ENCODE measurements at places on chromosomes 13 and 19. TPM values are rescaled to one million over a fixed set of nuclear protein-coding genes. Genes with fewer than 3 reads are reported as not detected.

GRCh38 chr19:30479231-30479630 lies 107.0 kb downstream of the ZNF536 start:
- no peak for DNase-seq

- DNase-seq: peak; percentile 80
Measured at GRCh38 chr13:98507282-98507797, 69.6 kb downstream of the STK24 start.

- DNase-seq: peak; percentile 48
Measured at GRCh38 chr13:111907341-111907880, 159.5 kb upstream of the SOX1 start.

DNA sequence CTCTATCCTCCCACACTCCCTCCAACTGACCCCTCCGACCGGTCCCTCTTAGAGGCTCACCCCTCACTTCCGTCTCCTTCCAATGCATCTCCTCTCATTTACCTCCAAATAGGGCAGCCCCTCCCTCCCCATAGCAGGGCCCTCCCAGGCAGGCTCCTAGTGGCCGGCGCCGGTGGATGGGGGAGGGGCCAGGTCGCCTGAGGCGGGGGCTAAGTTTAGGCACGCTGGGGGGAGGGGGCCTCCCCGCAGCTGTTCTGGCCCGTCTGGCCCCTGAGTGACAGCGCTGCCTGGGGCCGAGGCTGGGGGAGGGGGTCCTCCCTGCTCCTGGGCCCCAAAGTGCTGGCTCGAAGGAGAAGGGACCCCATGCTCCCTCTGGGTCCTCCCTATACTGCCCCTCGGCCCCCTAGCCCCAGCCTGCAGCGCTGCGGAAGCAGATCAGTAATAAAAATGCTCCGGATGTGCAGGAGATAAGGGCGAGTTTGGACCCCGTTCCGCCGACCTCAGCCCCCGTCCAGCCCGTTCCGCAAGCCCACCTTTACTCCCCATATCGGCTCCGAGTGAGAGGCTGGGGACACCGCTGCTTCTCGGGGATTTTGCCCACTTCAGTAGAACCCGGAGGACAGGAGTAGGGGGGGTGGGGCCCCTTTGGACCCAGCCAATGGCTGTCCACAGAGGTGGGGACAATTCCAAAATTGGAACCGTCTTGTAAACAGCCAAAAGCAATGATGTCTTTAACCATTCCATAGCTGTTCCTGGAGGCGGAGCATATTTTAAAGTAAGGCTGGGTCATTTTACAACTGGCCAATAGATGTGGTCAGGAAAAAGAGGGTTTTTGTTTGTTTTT lies 4.0 kb downstream of the RTN2 start:
- no peak for DNase-seq

GRCh38 chr19:6531163-6531955 lies 533 bp downstream of the TNFSF9 start:
- DNase-seq: peak; percentile 69

DNA sequence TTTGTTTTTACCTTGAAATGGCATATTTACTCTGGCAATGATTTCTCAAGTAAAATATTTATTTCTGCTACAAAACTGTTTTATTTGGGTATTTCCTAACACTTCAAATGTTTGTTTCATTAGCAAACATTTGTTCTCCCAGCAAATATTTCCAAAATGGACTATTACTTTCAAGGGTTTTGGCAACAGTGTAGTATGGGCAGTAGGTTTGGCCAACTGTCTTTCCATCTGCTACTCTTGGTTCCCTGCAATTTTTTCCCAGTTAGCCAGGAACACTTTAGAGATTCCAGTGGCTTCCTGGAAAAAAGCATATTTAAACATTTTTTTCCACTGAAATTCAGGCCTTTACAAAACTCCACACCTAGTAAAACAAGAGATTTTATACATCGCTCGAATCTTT lies 466.6 kb downstream of the SLITRK6 start:
- no peak for DNase-seq

DNA sequence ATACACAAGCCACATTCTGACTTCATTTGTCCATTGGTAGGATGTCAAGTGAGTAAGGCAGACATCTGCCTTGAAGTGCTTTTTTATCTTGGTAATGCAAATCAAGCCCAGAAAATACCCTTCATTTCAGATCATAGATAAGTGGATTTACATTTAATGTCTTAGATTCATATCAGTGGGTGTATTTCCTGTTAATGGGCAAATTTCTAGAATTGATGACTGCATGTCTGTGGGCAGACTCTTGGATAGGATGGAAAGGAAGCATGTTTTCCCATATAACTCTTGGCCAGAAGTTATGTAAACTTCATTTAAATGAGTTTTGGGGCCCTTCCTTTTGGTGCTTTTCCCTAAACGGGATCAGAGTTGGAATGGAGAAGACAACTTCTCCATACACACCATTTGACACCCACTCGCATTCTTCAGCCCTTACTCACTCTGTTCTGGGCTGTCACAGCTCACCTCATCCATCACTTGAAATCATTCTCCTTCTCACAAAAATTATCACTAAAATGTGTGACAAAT lies 154.6 kb downstream of the FLT1 start:
- no peak for DNase-seq

The LGALS14 gene
- total RNA-seq: not detected

The WDR87 gene
- not detected for total RNA-seq

The MUC16 gene
- total RNA-seq: under 0.01 TPM

The KIR2DL3 gene
- not detected for total RNA-seq

The ZNF541 gene
- 0.49 TPM for total RNA-seq

The FOXA3 gene
- total RNA-seq: not detected
